ENCODE measurements at places on chromosomes 2 and 18.

GRCh38 chr2:119713819-119714490 lies 35.0 kb downstream of the TMEM177 start:
- DNase-seq, result no peak

DNA sequence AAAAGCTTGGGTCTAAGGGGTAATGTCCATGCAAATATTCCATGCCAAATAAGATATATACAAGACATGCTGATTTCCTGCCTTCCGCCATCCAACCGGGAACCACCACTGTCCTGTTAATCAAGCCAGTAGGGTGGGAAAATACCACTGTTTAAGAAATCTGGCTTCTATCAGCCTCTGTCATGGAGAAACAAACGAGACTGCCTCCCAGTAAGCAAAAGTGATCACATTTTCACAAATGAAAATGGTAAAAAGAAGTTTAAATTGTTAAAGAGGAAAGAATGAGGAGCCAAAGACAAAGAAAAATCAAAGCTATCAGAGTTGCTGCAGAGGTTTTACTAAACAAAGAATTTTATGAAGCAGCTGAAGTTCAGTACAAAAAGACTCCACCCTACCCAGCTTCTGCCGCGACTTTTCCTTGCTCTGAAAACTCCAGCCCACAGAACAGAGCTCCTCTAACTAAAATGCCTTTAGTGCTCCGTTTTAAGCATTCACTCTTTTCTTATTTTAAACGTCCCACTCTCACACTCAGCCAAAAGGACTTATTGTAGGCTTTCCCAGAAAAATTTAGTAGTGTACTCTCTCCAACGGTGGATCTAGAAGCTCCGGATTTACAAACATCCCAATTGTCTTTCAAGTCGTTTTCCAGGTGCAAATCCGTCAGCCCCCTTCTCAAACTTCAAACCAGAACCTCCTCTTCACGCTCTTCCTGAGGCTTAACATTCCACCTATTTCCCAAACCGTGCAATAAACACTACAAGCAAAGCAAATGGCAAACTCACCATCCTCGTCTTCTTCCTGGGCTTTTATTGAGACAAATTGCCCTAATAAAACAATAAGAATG lies 613 bp downstream of the COL5A2 start:
- DNase-seq, result no peak

GRCh38 chr2:119005051-119005450 lies 63.1 kb downstream of the MARCO start:
- no peak for DNase-seq

GRCh38 chr2:213237251-213237650 lies 47.0 kb upstream of the SPAG16 start:
- no peak for DNase-seq

GRCh38 chr18:58723810-58724602 lies 52.7 kb downstream of the MALT1 start:
- no peak for DNase-seq

DNA sequence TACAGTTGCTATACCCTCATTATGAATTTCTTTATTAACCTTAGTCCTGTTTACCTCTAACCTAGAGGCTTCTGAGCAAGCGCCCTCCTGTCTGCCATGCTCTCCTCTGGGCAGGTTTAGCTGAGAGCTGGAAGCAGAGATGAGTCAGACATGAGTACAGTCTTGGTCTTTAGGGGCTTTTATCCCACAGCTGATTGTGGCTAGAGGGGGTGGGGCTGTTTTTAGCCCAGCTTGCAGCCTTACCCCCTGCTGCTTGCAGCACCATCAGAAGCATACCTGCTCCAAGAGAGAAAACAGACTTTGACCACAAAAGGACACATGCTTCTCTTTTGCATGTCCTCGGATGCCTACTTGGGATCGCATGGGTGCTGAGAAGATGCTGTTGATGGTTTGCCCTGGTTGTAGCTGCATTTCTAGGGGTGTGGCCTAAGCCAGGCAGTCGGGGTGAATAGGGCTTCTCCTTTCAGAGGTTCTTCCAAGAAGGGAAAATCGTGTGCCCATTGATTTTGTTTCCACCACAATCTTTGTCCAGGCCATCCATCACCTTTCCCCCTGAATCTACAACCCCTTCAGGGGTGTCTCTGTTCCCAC lies 115.0 kb upstream of the LGALSL start:
- DNase-seq, result no peak

DNA sequence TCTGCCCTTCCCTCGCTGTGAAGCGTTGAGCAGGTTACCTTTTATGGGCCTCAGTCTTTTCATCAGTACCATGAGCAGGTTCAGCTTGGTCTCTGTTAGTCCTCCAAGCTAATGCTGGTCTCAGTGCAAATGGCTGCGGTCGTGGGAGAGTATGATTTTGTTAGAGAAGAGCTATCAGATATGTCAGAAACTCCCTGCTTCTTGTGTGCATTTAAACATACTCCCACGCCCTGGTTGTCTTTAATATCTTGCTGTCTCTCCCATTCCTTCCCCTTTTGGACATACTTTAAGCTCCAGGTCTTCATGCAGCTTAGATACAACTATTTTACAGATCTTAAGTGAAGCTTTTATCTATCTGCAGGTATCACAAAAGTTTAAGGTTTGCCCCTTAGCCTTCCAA lies 62.9 kb downstream of the EFR3B start:
- no peak for DNase-seq

Measured in hypothalamus (tissue), 51 donors.